GM23338 (cell line): ENCODE measurements at places on chromosomes 16 and 17.
A peak's percentile ranks its signal among the peaks of the same experiment; 100 is the strongest.

- DNase-seq = peak; percentile 63
Observed at GRCh38 chr16:1713933-1714332, 7.9 kb downstream of the MAPK8IP3 start.

- no peak for DNase-seq
Observed at GRCh38 chr17:17413821-17414220, 63.0 kb upstream of the MED9 start.

GRCh38 chr17:2085648-2085949 is 30.7 kb downstream of the HIC1 start:
- no peak for DNase-seq

DNA sequence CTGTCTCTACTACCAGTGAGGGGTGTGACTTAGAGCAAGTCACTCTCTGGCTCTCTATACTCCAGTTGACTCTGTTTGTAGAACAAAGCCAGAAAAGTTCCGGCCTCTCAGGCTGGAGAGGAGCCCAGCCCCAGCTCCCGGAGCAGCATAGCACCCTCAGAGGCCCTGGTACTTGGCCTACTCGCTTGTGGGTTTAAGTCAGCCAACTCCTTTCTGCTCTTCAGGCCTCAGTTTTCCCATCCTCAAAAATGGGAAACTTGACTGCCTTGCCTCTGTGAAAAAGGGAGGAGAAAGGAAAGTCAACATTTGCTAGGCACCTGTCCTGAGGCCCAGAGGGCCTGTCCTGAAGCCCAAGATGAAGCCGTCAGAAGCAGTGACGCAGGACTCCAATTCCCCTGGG is 1.1 kb downstream of the CHST6 start:
- no peak for DNase-seq

GRCh38 chr16:47519996-47520679 is 59.0 kb downstream of the PHKB start:
- DNase-seq = no peak

DNA sequence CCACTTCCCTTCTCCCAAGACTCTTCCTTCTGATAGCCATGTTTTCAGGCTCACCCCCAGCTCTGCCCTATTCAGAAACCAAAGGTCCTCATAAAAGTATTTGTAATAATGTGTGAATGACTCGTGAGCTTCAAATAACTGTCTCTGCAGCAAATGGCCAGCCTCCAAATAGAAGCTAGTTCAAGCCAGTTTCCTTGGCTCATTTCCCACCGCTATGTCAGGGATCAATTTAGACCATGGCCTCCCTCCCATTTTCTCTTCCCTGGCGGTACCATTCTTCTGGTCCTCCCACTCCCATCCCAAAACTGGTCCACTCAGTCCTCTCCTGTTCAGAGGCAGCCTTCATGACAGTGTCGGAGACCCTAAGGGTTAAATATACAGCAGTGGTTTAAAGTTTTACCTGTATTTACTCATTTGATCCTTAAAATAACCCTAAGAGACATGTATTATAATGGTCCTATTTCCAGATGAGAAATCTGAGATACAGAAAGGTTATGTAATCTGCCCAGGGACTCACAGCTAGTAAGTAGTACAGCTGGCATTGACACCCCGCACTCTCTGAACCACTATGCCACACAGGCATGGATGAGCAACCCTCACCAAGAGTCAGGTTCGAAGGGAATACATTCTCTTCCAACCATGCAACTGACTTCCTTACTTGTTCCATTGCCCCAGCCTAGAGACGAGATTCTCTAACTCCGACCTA is 42.9 kb downstream of the GAS7 start:
- DNase-seq = no peak

GRCh38 chr17:4598776-4599504 is 14.6 kb downstream of the SMTNL2 start:
- DNase-seq = no peak

GRCh38 chr17:596763-597644 is 117.6 kb downstream of the VPS53 start:
- no peak for DNase-seq

GRCh38 chr17:78248051-78248914 is 16.9 kb downstream of the TMEM235 start:
- DNase-seq = no peak

DNA sequence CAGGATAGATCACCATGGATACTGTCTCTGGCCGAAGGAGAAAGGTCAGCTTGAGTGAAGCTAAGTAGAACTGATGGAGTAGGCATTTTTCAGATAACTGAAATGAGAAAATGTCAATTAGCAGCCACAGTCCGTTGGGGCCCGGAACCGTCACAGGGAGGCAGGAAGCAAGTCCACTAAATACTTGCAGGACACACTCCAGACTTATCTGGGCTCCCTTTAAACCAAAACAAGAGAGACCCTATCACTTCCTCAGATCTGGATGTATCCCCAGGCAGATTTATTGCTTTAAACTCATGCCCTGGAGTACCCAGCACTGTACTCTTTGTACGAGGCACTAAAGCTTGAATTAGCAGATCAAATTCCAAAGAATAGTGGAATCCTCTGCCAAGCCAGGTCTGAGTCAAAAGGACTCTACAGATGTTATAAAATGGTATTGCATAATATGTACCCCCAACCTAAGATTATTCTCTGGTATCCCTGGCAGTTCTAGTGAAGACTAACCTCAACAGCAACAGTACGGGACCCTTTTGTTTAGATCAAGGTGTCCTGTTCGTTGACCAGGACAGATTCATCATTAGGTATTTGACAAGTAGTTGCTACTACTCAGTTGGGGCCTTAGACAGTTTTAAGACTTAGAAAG is 8.1 kb downstream of the ZP2 start:
- DNase-seq = no peak

DNA sequence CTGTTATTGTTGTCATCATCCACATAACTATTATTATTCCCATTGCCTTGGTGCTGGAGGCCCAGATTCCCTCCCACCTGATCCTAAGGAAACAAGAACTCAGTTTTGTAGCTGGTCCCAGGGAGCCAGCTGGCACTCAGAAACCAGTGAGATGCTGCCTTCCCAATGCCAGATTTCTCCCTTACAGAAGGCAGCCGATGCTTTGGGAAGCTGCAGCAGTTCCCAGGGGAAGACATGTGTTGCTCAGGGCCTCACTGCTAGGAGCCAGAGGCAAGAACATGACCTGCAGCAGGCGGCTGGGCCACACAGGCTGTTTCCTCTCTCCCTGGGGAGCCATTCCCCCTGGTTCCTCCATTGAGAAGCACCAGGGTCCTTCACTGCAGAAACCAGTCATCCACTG is 59.9 kb upstream of the GRIN2A start:
- DNase-seq = no peak

GRCh38 chr16:22928882-22929435 is 115.0 kb downstream of the HS3ST2 start:
- DNase-seq = no peak

- no peak for DNase-seq
Observed at GRCh38 chr16:6356911-6357310, 975.7 kb upstream of the RBFOX1 start.

DNA sequence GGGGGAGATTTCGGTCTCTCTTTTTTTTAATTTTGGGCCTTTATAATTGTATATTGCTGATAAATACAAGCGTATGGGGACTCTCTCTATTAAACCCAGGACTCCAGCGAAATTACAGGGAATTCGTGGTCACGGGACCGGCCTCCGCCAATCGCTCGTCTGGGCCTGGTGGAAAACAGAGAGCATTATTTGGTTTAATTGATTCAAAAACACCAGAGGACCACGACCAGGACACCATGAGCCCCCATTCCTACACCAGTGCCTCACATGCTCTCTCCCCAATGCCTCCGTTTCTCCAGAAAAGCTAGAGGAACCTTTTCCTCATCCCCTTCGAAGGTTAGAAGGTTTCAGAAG is at the start of gene HOXB2:
HOXB2 (minus strand) TSS at position 88 of the 354 bp plus-strand sequence. CDS start 198 bp downstream, outside the sequence.
- DNase-seq = peak; percentile 49

- DNase-seq = no peak
Observed at GRCh38 chr17:43722870-43723665, 35.5 kb downstream of the SOST start.

GRCh38 chr17:51587516-51587915 is 327.2 kb downstream of the UTP18 start:
- no peak for DNase-seq

- DNase-seq = no peak
Observed at GRCh38 chr17:37823996-37824395, 79.1 kb upstream of the HNF1B start.

- DNase-seq = no peak
Observed at GRCh38 chr17:29107084-29107483, 64.1 kb downstream of the PIPOX start.

- DNase-seq = no peak
Observed at GRCh38 chr17:78291944-78292910, 60.8 kb downstream of the TMEM235 start.

DNA sequence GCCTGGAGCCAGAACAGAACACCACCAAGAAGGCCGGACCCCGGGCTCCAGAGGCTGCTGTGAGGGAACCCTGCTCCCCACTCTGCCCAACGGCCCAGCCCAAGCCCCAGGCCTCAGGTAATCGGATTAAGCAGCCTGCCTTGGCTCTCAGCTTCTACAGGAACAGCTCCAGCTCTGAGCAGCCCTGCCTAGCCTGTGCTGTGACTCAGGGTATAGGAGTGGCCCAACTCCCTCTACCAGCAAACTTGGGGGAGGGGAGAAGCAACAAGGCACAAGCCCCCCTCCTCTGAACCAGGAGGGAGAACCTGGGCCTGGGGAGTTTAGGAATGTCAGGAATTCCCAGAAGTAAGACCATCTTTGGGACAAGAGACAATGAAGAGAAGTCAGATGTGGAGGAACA is 849 bp upstream of the SOX15 start:
- peak; percentile 74 for DNase-seq

DNA sequence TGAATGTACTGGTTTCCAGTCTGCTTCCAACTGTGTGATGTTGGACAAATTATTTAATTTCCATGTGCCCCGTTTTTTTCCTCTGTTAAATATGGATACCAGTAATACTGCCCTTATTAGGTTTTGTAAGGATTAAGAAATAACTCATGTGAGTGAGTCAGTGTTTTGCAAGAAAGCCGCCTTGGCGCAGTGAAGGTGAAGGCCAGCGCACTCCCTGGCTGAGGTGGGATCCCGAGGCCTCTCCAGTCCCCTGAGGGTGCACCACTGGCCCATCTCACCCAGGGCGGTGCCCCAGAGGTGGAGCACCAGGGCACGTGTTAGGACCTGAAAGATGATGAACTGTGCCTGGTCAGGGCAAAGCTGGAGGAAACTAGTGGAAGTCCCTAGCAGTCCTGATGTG is 43.5 kb downstream of the PHKB start:
- DNase-seq = no peak

DNA sequence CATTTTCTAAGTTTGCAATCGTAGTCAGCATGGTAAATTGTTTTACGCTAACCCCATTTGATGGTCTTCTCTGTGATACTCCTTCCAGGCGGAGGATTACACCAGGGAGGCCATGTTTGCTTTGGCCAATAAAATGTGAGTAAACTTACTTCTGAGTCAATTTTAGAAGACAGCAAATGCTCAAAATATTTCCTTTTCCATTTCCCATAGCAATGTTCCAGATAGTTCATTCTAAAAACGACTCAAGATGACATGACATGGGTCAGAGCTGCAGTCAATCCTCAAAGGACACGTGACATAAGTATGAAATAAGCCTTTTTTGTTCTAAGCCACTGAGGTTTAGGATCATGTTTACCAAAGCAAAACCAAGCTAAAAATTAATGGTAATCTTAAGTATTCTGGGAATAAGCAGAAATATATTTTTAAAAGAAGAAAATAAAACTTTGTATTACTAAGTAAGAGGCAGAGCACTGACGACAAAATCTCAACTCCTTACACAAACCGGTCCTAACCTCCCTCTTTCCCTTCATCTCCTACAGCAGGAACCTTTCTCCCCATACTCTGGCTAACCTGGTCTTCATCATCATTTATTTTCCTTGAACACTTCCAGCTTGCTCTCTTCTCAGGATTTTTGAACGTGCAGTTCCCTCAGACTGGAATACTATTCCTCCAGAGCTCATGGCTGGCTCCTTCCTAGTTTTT is 266.2 kb downstream of the CEP112 start:
- DNase-seq = no peak

- DNase-seq = no peak
Observed at GRCh38 chr17:29909236-29910003, 20.6 kb downstream of the SSH2 start.

- no peak for DNase-seq
Observed at GRCh38 chr17:78031435-78031834, 72.9 kb downstream of the TNRC6C start.

GRCh38 chr17:69606142-69606800 is 191.8 kb downstream of the MAP2K6 start:
- DNase-seq = no peak

DNA sequence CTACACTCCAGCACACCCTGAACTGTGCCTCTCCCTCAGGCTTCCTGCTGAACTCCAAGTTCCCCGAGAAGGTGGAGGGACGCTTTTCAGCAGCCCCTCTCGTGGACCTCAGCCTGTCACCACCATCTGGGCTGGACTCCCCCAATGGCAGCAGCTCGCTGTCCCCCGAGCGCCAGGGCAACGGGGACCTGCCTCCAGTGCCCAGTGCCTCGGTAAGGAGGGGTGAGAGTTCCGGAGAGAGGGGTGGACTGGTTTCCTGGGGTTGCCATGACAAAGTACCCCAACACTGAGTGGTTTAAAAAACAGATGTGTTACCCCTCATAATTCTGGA is 17.4 kb downstream of the GLIS2 start:
- DNase-seq = no peak
